Naive thymus-derived CD8-positive, alpha-beta T cell (primary cell): ENCODE measurements at places on chromosomes 2 and 18. TPM values are rescaled to one million over a fixed set of nuclear protein-coding genes. Genes with fewer than 3 reads are reported as not detected.

GRCh38 chr2:15795426-15795825 lies 144.9 kb upstream of the MYCN start:
- no peak for DNase-seq

DNA sequence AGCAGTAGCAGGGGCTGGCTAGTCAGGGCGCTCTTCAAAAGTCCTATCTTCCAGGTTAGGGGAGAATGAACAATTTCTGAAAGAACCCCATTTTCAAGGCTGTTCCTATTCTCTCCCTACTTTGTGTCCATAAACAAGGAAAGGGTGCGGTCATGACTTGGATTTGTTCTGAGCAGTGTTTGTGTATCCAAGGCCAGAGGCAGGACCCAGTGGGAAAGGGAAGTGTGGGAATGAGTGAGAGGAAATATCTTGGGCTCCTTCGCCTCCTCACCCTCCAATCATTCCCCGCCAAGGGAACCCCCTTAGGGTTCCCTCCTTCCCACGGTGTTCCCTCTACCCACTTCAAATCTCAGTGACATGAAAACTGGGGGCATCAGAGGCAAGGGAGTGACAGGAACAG lies 25.5 kb upstream of the SPTBN1 start:
- DNase-seq: no peak

- DNase-seq: no peak
Measured at GRCh38 chr2:197208841-197209240, 101.7 kb downstream of the ANKRD44 start.

DNA sequence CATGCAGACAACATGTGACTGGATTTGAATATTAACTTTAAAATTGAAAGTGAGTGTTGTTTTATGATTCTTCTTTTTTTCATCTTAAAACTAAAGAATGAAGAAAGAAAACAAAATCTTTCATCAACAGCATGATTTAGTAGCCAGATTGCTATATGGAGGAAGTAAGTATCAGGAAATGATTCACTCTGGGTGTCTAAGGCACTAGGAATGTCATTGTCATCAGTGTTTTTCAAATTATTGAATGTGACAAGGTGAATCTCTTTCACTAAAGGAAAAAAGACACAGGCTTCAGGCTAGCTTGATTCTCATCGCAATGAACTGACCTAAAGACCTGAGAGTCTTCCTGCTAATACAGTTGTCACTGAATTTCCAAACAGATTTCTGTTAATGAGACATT lies 430.1 kb downstream of the FBXO15 start:
- DNase-seq: no peak

- DNase-seq: no peak
Measured at GRCh38 chr2:100272841-100273329, 49.4 kb downstream of the LONRF2 start.

DNA sequence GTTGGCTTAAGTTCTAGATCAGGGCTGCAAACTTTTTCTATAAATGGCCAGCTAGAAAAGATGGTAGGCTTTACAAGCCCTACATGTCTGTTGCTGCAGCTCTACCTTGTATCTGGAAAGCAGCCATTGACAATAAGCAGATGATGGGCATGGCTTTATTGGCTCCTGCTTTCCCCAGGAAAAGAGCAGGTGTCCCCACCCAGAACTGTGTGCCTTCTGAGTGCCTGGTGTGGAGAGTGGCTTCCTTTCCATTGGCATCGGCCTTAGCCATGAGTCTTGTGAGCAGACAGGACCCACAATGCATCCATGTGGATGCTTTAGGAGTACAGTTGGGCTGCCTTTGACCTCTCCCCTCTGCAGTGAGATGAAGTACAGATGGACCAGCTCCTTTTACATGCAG lies 120.2 kb downstream of the CD8B2 start:
- DNase-seq: no peak

The PASK gene
- 574 TPM for total RNA-seq

The METTL4 gene
- total RNA-seq: 40.6 TPM
